ENCODE measurements at places on chromosomes 1 and 21.

DNA sequence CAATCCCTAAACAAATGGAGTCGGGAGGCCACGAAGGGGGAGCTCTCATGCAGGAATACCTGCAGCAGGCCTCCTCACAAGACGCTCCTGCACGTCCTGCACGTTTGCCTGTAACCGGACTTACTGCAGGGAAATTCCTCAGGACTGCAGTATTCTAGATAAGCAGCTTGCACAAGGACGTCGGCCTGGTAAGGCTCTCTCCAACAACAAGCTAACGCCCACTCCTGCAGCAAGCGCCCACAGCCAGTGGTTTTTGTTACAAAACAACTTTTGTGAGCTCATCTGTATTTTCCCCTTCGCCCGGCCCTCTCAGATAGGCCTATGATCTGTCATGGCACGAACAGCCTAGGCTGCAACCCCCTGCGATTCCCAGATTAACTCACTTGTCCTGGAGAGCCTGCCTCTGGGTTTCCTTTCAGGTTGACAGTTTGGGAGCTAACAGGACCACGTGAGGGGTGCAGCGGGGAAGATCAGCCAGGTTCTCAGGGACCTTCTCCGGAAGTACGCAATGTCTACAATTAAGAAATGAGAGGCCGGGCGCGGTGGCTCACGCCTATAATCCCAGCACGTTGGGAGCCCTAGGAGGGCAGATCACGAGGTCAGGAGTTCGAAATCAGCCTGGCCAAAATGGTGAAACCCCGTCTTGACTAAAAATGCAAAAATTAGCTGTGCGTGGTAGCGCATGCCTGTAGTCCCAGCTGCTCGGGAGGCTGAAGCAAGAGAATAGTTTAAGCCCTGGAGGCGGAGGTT, 921 bp upstream of the MIB2 start:
- DNase-seq = no peak

DNA sequence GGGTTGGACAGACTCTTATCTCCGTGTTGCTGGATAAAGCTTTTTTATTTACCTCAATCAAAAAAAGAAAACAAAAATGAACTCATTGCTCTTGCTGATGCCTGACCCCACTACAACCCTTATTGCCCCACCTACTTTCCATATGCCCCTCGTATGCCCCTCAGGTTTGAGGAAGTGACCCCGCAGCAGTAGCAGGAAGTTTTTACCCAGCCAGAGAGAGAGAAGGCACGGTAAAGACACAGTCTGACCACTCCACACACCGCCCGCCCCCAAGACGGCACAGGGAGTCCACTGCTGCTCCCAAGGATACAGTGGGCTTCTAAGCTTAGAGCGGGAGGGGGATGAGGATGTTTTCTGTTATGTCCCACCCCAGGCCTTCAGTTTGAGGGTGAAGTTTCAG, 9.8 kb downstream of the PLEKHO1 start:
- no peak for DNase-seq

- no peak for DNase-seq
Observed at GRCh38 chr1:230285351-230285750, 140.8 kb downstream of the PGBD5 start.

DNA sequence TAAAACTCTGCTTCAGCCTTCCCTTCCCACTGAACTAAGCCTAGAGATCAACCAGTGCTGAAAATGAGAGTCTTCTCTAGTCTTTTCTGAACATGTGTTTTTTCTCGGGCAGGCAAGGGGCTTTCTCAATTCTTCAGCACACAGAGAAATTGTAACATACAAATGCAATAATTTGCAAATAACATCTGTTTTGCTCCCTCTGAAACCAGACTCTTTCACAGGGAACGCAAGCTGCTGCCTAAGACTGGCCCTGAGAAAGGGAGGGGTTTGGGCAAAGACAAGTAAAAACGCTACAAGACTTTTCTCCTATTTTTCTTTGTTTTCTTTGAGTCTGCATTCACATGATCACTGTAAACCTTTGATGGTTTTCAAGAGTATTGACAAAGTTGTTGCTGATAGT, 39.6 kb upstream of the VN1R5 start:
- DNase-seq = no peak

GRCh38 chr1:118821801-118822200, 166.3 kb downstream of the TBX15 start:
- DNase-seq = peak; percentile 58

- DNase-seq = no peak
Observed at GRCh38 chr1:215651867-215652266, 84.8 kb downstream of the KCTD3 start.

DNA sequence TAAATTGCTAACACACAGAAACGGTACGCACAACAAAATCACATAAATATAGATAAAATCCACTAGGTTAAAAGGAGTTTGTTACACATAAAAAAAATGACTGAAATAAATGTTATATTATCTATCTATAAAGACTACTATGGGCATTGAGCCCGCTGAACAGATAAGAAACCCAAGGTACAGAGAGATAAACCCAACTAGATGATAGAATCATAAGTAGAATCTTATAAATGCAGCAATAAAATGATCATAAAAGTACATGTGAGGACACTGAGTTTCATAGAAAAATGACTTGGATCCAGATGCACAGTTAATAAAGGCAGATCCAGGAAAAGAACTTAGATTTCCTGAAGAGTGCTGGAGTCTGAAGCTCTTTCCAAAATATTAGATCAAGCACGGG, 128.7 kb downstream of the RGS7 start:
- DNase-seq = no peak

DNA sequence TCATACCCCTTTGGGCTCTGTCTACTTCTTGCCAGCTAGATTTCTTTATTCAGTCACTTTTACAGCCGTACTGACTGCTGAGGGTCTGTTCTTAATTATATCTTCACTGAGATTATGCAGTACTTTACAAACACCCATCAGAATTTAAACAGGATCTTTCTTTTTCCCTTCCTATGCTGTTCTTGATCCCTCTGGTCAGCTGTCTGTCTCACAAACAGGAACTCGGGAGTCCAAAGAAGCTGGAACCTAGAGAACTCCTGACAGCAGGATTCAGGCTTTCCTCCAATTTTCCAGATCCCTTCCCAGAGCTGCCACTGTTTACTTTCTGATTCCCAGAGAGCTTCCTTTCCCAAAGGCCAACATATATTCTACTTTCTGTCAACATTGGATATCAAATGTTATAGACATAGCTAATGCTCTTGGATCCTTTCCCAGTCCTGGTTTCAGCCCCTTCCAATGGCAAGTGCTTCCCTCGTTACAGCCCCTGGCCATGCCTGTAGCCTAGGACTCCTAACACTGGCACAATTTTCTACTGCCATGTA, 59.5 kb downstream of the ATP2B4 start:
- peak; percentile 58 for DNase-seq

DNA sequence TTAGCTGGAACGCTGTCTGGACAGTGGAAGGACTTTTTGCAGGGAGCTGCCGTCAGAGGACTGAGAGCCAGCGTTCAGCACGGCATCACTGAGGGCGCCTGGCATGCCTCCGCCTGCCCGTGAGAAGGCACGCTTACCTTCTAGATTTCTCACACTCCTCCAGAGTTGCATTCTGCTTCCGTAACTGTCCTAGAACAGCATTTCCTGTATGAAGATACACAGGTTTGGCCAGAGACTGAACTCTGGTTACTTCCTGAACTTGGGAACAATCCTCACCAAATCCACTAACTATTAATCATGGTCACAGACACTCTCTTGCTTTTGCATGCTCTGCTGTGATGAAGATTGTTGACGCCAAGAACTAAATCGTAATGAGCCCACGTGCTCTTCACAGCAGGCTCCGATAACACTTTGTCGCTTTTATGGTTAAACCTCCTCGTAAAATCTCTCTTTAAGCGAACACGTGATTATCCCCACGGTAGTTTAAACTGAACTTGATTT, 93.5 kb downstream of the KIF26B start:
- DNase-seq = no peak
